ENCODE measurements at places on chromosomes 6 and 20. TPM values are rescaled to one million over a fixed set of nuclear protein-coding genes. Genes with fewer than 3 reads are reported as not detected.

Gene E2F1
- 5.1 TPM for polyA plus RNA-seq

Gene GID8
- polyA plus RNA-seq, result 23.1 TPM

Gene VEGFA
- 197 TPM for polyA plus RNA-seq

Gene C6orf58
- 0.06 TPM for polyA plus RNA-seq

Gene TMEM244
- polyA plus RNA-seq, result not detected

Gene PPP1R14C
- polyA plus RNA-seq, result 0.11 TPM

Gene TPBG
- polyA plus RNA-seq, result 104 TPM

Gene ANKRD66
- not detected for polyA plus RNA-seq

Gene DEFB121
- not detected for polyA plus RNA-seq

Gene FAM110A
- 4.2 TPM for polyA plus RNA-seq

Gene SLC4A11
- polyA plus RNA-seq, result 0.94 TPM

Gene CASS4
- 0.50 TPM for polyA plus RNA-seq

Gene PXDC1
- polyA plus RNA-seq, result 24.0 TPM

Gene CLIC5
- not detected for polyA plus RNA-seq

Gene GSTA3
- polyA plus RNA-seq, result not detected

Gene SNAP25
- polyA plus RNA-seq, result 1.3 TPM

Gene FAM209B
- not detected for polyA plus RNA-seq

Gene RAD21L1
- polyA plus RNA-seq, result 0.18 TPM

Gene KHDRBS2
- polyA plus RNA-seq, result not detected

Gene ARMC2
- 2.4 TPM for polyA plus RNA-seq

Gene HS3ST5
- polyA plus RNA-seq, result not detected

Gene C6orf118
- not detected for polyA plus RNA-seq

Gene CCM2L
- not detected for polyA plus RNA-seq

Gene GJA1
- 306 TPM for polyA plus RNA-seq

Gene CSE1L
- 44.4 TPM for polyA plus RNA-seq

Gene SMPDL3A
- 10.4 TPM for polyA plus RNA-seq

Gene MYBL2
- polyA plus RNA-seq, result 6.4 TPM

Gene RNGTT
- 6.5 TPM for polyA plus RNA-seq

Gene TFAP2D
- polyA plus RNA-seq, result not detected

Gene KCNK15
- 0.58 TPM for polyA plus RNA-seq

Gene DTNBP1
- polyA plus RNA-seq, result 19.1 TPM

Gene SAPCD1
- 1.2 TPM for polyA plus RNA-seq

Gene ULBP3
- 6.0 TPM for polyA plus RNA-seq

Gene AIG1
- polyA plus RNA-seq, result 67.9 TPM

Gene LPIN3
- 9.1 TPM for polyA plus RNA-seq

Gene KCNK5
- not detected for polyA plus RNA-seq

Gene TRIM40
- polyA plus RNA-seq, result not detected
